GM06990 (cell line): ENCODE measurements at places on chromosomes 12 and 14.

GRCh38 chr14:85280074-85280473, 249.9 kb upstream of the FLRT2 start:
- no peak for DNase-seq

- peak; percentile 58 for DNase-seq
Observed at GRCh38 chr12:108567406-108568337, 5.3 kb downstream of the ISCU start.

- DNase-seq = no peak
Observed at GRCh38 chr14:61203081-61203753, 77.9 kb downstream of the TMEM30B start.

- DNase-seq = no peak
Observed at GRCh38 chr14:30162066-30162465, 234.4 kb upstream of the PRKD1 start.

- DNase-seq = no peak
Observed at GRCh38 chr14:41868396-41868795, 261.7 kb downstream of the LRFN5 start.

GRCh38 chr12:120126635-120127005, 10.1 kb upstream of the RAB35 start:
- no peak for DNase-seq

- DNase-seq = no peak
Observed at GRCh38 chr12:100199023-100199346, 1.6 kb upstream of the ACTR6 start.

GRCh38 chr12:62190689-62191490, 69.3 kb upstream of the USP15 start:
- no peak for DNase-seq

DNA sequence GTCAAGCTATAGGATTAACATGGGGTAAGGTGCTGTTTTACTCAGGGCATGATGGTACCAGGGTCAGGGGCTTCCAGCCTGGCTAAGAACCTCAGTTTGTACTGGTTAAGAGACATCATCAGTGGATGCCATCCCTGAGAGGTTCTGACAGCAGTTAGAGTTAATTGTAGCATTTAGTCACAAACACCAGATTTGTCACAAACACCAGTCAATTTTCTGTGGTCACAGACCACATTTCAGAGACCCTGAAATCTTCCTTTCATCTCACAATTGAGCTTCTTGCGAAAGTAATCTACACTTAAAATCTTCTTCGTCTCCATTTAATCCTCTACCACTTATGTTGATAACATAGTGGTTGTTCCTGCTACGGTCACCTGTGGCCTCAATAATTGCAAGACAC, 143.0 kb upstream of the EGLN3 start:
- DNase-seq = no peak

DNA sequence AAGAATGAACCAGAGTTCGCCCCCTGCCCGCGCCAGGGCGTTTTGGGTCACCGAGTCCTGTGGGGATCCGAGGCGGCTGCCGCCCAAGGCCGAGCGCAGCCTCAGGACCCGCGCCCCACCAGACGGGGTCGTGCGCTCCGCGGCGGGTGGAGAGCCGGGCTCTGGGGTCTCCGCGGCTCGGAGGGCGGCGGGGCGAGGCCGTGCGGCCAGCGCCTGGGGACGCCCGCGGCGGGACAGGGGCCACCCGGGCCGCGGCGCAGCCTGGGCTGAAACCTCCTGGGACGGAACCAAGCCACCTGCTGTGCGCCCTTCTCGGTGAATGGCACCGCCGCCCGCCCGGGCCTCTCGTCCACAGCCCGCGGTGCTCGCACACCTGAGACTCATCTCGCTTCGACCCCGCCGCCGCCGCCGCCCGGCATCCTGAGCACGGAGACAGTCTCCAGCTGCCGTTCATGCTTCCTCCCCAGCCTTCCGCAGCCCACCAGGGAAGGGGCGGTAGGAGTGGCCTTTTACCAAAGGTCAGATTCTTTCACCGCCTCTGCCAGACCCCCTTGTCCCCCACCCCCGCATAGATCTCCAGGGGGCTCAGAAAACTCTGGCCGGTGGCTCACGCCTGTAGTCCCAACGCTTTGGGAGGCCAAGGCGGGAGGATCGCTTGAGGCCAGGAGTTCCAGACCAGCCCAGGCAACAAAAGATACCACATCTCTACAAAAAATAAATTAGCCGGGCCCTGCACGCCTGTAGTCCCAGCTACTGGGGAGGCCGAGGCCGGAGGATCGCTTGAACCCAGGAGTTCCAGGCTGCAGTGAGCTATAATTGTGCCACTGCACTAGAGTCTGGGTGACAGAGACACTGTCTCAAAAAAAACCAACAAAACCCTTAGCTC, 901 bp downstream of the B3GNT4 start:
- no peak for DNase-seq

- no peak for DNase-seq
Observed at GRCh38 chr12:71160585-71160984, 2.8 kb upstream of the TSPAN8 start.

- DNase-seq = no peak
Observed at GRCh38 chr12:23083267-23083666, 458.3 kb downstream of the ETNK1 start.

DNA sequence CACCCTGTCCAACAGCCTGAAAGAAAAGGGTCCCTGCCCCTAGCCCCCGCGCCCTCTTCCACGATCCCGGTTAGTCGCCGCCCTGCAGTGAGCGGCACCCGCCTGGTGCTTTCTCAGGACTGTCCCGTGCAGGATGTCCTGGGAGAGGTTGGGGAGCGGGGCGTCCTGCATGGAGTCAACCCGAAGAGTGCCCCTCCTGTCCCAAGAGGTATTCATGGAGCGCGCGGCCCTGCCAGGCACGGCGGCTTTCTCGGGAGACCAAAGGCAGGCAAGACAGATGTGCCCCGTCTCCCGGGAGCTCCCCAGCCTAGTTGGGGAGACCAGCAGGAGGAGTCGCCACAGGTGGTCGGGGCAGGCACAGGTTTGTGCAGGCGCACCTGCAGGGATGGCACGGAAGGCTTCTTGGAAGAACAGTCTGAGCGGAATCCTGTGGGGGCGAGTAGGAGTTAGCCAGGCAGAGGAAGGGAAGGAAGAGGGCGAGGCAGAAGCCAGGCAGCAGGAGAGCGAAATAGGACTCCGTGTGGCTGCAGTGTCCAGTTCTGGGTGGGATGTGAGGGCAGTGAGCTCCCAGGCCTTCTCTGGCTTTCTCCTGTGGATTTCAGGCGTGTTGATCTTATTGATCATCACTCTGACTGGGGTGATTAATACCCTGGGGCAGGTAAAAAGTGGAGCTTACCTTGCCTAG, 723 bp downstream of the SIVA1 start:
- no peak for DNase-seq

DNA sequence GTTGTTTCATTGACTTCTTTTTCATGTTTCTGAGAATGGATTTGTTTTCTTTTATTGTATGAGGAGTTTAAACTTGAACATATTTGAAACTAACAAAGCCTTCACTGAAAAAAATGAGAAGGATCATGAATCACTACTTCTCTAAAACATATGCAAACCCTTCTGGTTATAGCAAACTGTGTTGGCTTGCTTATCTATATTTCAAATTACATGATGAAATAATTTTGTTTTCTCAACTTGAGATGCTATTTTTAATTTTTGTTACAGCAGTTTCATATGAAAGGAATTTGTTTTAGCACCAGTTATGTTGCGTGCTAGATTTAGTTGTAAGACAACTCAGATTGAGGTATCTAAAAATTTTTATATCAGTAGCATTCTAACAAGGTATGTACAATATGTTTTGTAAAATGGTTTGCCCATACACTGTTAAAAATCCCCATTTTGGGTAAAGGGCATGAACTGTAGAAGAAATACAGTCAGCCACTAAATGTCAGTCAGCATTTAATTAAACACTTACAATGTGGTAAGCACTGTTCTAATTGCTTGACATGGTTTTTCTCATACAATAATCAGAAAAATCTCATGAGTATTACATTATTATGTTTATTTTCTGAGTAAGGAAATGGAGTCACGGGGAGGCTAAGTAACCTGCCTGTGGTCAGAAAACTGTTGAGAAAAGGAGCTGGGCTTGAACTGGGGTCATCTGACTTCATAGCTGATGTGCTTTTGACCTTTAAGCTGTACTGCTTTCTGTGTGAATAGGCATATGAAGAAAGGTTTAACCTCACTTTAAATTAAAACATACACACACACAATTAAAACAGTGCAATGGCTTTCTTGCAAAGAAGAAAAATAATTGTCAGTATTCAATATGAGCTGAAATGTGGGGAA, 105.7 kb downstream of the PLEKHA5 start:
- no peak for DNase-seq

- DNase-seq = no peak
Observed at GRCh38 chr14:23381871-23382270, 5.0 kb downstream of the CMTM5 start.
